T-helper 17 cell (primary cell): ENCODE measurements at places on chromosomes 6 and 20.
A peak's percentile ranks its signal among the peaks of the same experiment; 100 is the strongest.

GRCh38 chr20:35040646-35041045 is 52.0 kb downstream of the TRPC4AP start:
- no peak for DNase-seq

DNA sequence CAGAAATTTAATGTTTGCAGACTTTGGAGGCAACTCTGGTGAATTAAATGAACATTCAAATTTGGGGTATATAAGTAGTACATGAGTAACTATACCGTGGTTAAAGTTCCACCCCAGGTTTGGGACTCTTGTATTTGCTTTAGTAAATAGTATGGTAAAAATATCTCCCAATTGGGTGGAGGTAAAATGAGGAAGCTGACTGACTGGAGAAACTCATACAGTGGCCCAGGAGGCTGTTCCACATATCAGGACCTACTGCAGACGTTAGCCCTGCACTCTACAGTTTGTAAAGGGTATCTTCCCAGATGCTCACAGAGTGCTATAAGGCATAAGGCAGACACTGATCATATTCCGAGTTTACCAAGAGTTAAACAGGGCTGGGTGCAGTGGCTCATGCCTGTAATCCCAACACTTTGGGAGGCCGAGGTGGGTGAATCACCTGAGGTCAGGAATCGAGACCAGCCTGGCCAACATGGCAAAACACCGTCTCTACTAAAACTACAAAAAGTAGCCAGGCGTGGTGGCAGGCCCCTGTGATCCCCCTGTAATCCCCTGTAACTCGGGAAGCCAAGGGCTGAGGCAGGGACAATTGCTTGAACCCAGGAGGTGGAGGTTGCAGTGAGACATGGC is 53.7 kb downstream of the CPXM1 start:
- DNase-seq, result no peak

DNA sequence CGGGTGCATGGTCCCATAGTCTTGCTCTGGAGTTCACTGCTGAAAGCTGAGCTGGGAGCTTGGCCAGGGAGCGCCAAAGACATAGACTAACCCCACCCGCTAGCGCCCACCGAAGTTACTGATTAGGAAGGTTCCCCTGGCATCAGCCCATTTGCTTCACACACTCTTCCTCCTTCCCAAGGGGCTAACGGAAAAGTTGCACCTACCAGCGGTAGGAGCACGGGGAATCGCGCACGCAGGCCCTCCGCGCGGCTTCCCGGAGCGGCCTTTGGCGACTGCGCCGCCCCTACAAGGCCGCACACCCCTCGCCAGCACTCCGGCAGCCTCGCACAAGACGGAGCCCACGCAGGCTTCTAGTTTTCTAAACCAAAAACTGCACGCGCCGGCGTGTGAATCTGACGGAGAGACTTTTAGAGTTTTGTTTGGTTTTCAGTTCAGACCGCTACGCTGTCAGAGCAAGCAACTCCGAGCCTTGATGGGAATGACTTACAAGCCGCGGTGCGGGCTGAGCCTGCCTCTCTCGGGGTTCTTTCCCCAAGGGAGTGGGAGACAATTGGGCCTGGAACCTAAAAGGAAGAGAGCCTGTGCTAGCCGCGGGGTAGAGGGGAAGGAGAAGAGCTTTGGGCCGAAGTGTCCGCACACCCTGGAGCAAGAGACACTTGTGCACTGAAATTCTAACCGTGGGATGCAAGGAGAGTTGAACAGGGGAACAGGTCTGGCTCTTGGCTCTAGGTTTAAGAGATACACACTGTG is 891 bp upstream of the POU3F2 start:
- DNase-seq, result no peak

DNA sequence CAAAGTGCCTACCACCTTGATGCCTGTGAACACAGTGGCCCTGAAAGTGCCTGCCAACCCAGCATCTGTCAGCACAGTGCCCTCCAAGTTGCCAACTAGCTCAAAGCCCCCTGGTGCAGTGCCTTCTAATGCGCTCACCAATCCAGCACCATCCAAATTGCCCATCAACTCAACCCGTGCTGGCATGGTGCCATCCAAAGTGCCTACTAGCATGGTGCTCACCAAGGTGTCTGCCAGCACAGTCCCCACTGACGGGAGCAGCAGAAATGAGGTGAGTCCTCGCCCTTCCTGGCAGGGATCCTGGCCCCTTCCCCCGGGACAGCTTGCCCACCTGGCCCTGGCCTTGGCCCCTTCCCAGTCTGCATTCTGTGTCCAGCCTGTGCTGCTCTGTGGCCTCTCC is 17.9 kb downstream of the MAVS start:
- no peak for DNase-seq

DNA sequence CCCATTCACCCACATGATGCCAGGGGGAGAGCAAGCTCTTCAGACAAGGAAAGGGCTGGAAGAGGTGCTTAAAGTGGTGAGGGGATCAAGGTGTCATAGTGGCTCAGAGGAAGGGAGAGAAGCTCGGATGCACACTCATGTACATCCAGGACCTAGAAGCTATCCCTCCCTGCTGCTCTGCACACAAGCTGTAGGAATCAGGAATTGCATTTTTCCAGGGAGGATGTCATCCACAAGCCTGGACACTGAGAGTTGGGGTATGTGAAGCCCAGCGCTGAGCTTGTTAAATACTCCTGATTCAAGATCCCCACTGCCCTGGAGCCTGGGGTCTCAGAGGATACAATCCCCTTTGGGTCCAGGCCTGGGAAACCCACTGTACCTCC is 85.8 kb upstream of the CCDC167 start:
- DNase-seq, result no peak

- DNase-seq, result no peak
Observed at GRCh38 chr6:2883673-2884072, 19.4 kb downstream of the SERPINB9 start.

- no peak for DNase-seq
Observed at GRCh38 chr20:37230200-37230599, 31.4 kb downstream of the GHRH start.

GRCh38 chr6:30720738-30721197 is 616 bp downstream of the TUBB start:
- DNase-seq, result peak; percentile 23
